ENCODE measurements at places on chromosomes 2 and 18. TPM values are rescaled to one million over a fixed set of nuclear protein-coding genes. Genes with fewer than 3 reads are reported as not detected.

RAB31 gene
- total RNA-seq: 110 TPM

GRCh38 chr2:98455494-98455976 is 10.9 kb downstream of the INPP4A start:
- H3K4me3 ChIP-seq: no peak overlapping the region

DNA sequence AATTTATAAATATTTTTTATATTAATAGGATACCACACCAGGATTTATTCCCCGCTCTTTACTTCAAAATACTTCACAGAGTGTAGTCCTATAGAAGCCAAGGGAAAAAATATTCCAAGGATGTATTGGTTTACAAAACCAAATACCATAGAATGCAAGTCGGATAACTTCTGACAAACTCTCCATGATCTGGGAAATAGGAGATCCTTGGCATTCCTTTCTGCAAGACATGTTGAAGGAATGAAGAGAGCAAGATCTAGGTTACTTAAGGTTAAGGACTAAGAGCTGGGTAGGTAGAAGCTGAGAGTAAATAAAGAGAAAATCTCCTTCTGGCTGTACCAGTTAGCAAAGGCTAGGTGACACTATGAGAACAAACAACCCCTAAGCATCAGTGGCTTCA is 141.2 kb downstream of the LRATD1 start:
- H3K27ac ChIP-seq: no peak overlapping the region
- H3K36me3 ChIP-seq: no peaks in the 10 kb centered on the region
- no peak for DNase-seq
- no peaks in the 10 kb centered on the region for H3K4me1 ChIP-seq
- H3K4me3 ChIP-seq: no peak overlapping the region

DNA sequence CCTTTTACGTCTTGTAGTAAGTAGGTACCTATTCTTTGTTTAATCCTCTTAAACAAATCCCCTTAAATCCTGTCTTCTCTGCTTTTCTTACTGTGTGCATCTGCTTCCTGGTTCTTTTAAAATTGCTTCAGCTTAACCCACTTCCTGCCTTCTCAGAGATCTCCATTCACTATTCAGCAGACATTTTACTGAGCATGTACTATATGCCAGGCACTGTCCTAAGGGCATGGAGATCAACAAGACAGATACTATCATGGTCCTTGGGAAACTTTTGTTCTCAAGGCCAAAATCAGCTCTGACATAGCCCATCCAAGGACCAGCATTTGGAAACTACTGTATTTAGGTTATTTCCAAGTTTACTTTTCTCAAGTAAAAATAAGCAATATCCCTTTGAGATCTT is 227.5 kb downstream of the TPGS2 start:
- no peak overlapping the region for H3K27ac ChIP-seq
- DNase-seq: no peak
- no peak overlapping the region for H3K4me3 ChIP-seq
- no peaks in the 10 kb centered on the region for H3K36me3 ChIP-seq
- H3K4me1 ChIP-seq: no peaks in the 10 kb centered on the region
- H3K27me3 ChIP-seq: no peaks in the 10 kb centered on the region

DNA sequence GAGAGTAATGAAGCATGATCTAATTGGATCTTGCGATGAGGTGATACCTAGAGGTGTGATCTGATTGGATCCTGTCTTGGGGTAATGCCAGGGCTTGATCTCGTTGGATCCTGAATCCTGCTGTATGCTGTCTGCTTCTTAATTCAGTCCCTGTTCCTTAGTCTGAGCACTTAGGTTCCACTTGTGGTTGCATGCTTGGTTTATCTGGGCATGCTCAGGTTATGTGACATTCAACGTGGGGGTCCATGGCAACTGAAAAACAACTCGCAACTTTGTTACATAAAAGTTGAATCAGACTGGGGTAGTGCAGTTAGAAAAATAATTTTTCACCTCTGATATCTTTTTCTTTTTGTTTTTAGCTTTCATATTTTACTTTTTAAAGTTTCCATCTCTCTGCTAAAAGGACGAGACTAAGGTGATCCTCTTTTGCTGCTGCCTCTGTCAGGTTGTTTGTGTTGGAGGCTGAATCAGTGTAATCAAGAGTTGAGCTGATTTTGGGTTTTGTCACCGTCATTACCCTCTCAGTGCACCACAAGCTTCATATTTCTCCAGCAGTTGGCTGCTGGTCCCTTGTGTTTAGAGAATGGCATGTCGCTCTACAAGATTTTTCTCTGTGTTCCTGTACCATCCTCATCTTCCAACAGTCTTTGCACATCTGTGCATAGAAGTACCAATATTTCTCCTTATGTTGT is 67.9 kb downstream of the NCOA1 start:
- no peak for DNase-seq
- no peaks in the 10 kb centered on the region for H3K27me3 ChIP-seq
- H3K36me3 ChIP-seq: no peaks in the 10 kb centered on the region
- H3K27ac ChIP-seq: no peak overlapping the region
- peaks cover 16% of the 10 kb centered on the region for H3K4me1 ChIP-seq

- H3K4me1 ChIP-seq: peaks cover 31% of the 10 kb centered on the region
- H3K27me3 ChIP-seq: no peaks in the 10 kb centered on the region
- H3K4me3 ChIP-seq: no peak overlapping the region
- no peaks in the 10 kb centered on the region for H3K36me3 ChIP-seq
- DNase-seq: no peak
Measured at GRCh38 chr2:64212801-64213321, 68.6 kb upstream of the PELI1 start.

DNAJC5G gene
- not detected for total RNA-seq

CRACDL gene
- 17.8 TPM for total RNA-seq

DNA sequence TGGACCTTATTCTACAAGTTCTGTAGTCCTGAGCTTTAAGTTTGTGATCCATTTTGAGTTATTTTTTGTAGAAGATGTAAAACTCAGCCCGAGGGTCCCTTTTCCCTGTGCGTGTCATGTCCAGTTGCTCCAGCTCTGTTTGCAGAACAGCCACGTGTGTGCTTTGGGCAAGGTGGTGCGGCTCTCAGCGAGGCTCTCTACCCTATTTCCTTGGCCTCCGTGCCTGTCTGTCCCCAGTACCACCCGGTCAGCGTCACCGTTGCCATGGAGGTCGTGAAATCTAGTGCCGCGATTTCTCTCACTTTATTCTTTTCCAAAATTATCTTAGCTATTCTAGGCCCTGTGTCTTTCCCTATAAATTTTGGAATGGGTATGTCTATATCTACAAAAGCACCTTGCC is 141.0 kb upstream of the CTDP1 start:
- H3K4me3 ChIP-seq: no peak overlapping the region
- no peaks in the 10 kb centered on the region for H3K27me3 ChIP-seq
- H3K4me1 ChIP-seq: no peaks in the 10 kb centered on the region

- no peaks in the 10 kb centered on the region for H3K4me1 ChIP-seq
- DNase-seq: no peak
- no peak overlapping the region for H3K27ac ChIP-seq
Measured at GRCh38 chr2:234249034-234249735, 198.7 kb downstream of the SPP2 start.

DNA sequence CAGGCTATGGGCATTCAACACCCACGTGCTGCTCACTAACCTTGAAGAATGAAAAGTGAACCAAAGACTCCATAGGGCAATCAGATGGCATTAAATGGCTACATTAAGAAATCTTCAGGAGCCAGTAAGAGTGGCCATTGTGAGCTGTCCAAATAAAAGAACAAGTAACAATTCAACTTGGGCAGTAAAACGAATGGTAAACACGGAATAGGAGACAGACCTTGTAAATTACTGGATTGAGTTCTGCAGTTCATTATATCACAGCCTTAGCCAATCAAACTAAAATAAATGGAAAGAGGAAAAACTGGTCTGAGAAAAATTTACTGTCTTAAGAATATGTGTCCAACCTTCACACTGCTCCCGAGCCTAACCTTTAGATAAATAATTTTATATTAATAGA is 306.5 kb upstream of the ZNF521 start:
- no peak overlapping the region for H3K4me3 ChIP-seq
- DNase-seq: no peak
- H3K27me3 ChIP-seq: no peaks in the 10 kb centered on the region
- no peak overlapping the region for H3K27ac ChIP-seq
- no peaks in the 10 kb centered on the region for H3K4me1 ChIP-seq
- H3K36me3 ChIP-seq: no peaks in the 10 kb centered on the region

DNA sequence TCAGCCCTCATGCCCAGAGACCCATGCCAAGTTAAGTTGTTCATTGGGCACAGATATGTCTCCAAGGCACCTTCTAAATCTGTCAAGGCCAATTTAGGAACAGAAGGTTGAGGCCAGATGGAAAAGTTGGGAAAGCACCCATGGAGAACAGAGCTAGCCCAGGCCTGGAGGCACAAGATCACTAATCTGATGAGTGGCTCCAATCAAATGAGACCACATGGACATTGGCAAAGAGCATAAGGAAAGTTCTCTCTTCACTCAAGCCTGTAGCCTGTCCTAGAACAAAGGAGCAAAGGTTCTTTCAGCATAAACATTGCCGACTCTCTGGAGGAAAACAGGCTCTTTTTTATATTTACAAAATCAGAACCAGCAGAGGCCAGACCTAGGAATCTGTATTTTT is 154.8 kb downstream of the RNF152 start:
- H3K36me3 ChIP-seq: no peaks in the 10 kb centered on the region
- H3K27ac ChIP-seq: peak overlapping the region; percentile 71
- H3K4me1 ChIP-seq: peaks cover 12% of the 10 kb centered on the region
- no peaks in the 10 kb centered on the region for H3K27me3 ChIP-seq
- no peak for DNase-seq
- no peak overlapping the region for H3K4me3 ChIP-seq

ANKRD62 gene
- 0.27 TPM for total RNA-seq

DNA sequence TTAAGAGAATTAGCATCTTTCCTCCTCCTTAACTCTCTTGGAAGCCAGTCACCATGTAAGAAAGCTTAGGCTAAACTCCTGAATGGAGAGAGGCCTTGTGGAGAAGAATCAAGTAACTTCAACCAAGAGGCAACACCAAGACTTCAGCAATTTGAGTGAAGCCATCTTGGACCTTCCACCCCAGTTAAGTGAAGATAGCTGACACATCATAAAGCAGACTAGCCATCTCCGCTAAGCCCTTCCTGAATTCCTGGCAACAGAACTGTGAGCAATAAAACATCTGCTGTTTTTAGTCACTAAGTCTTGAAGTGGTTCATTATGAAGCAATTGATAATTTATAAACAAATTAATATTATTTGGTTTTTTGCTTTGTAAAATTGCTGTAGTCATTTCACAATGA is 1.5 kb upstream of the ZNF397 start:
- DNase-seq: no peak
- H3K27me3 ChIP-seq: no peaks in the 10 kb centered on the region
- peaks cover 9% of the 10 kb centered on the region for H3K4me1 ChIP-seq
- no peak overlapping the region for H3K27ac ChIP-seq
- no peak overlapping the region for H3K4me3 ChIP-seq

GRCh38 chr2:150459281-150459680 is 28.2 kb downstream of the RND3 start:
- no peak for DNase-seq
- no peaks in the 10 kb centered on the region for H3K4me1 ChIP-seq
- no peak overlapping the region for H3K27ac ChIP-seq
- no peak overlapping the region for H3K4me3 ChIP-seq
- no peaks in the 10 kb centered on the region for H3K27me3 ChIP-seq

GRCh38 chr2:9767656-9768281 is 75.5 kb upstream of the TAF1B start:
- no peak overlapping the region for H3K27ac ChIP-seq
- peaks cover 29% of the 10 kb centered on the region for H3K4me1 ChIP-seq
- H3K27me3 ChIP-seq: no peaks in the 10 kb centered on the region
- no peak for DNase-seq
- no peak overlapping the region for H3K4me3 ChIP-seq

DNA sequence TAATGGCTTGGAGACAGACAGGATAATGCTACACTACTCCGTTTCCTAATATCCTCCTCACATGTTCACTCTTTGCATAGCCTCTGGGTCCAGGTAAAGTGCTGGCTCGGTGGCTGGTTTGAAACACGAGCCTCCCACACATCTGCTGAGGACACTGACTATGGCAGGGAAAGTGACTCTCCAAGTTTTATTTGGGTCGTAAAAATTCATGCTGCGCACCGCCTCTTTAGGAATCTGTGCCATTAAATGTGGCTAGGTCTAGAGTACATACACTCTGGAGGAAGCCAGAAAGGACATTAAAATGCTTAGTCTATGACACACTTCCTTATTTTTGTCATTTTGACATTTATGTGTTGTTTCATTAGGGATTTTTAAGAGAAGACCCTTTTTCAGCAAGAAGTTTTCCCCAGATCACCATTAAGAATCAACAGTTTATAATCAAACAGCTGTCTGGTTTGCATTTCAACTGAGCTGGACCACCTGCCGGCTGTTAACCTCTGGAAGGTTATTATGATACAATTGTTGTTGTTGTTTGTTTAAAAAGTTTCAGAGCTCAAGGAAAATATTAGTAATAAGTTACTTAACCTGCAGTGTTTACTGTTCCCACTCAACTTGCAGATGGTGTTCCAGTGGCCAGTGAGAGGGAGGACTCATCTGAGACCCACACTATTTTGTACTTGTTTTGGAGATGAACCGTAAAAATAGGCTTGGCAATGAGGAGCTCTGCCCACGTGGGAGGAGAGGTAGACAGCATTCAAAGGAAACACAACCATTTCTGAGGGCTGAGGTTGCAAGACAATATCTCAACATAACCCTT is 443.3 kb upstream of the MEIS1 start:
- DNase-seq: no peak
- no peaks in the 10 kb centered on the region for H3K27me3 ChIP-seq

SLC19A3 gene
- total RNA-seq: 40.7 TPM

- H3K36me3 ChIP-seq: no peaks in the 10 kb centered on the region
- DNase-seq: no peak
- no peaks in the 10 kb centered on the region for H3K27me3 ChIP-seq
- no peak overlapping the region for H3K27ac ChIP-seq
Measured at GRCh38 chr2:119293900-119294299, 70.3 kb downstream of the STEAP3 start.

CYP26B1 gene
- total RNA-seq: 2.5 TPM

CCDC148 gene
- 2.8 TPM for total RNA-seq

DNA sequence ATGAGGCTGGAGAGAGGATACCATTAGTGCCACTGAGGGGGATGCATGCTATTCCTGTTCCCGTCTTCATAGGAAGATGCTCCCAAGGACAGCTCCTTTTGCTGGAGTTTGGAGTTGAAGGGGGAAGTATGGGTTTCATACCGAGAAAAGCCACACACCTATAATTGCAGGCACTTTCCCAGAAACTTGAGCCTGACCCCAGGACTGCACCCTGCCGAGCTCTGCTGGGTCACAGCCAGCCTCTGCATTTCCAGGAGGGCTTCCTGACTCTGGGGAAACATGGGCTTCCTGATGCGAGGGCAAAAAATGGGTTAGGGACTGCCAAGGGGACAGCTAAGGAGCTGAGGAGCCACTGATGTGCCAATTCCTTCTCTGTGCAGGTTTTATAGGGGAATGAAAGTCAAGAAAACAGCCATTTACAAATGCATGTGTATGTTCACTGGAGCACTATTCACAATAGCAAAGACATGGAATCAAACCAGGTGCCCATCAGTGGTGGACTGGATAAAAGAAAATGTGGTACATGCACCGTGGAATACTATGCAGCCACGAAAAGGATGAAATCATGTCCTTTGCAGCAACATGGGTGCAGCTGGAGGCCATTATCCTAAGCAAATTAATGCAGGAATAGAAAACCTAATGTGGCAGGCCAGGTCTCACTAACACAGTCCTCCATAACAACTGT is 104.5 kb downstream of the ACAA2 start:
- H3K27me3 ChIP-seq: no peaks in the 10 kb centered on the region
- H3K4me3 ChIP-seq: no peak overlapping the region
- DNase-seq: no peak
- no peaks in the 10 kb centered on the region for H3K36me3 ChIP-seq
- H3K4me1 ChIP-seq: peaks cover 9% of the 10 kb centered on the region
